Stimulated activated CD4-positive, alpha-beta T cell treated with anti-CD3 and anti-CD28 coated beads, Interleukin-1b, Interleukin-23, amount 100 ng/mL, for 1 hour (primary cell): ENCODE measurements at places on chromosomes 7 and 10.

- no peak for DNase-seq
Observed at GRCh38 chr7:5500056-5500776, 76.6 kb upstream of the TNRC18 start.

DNA sequence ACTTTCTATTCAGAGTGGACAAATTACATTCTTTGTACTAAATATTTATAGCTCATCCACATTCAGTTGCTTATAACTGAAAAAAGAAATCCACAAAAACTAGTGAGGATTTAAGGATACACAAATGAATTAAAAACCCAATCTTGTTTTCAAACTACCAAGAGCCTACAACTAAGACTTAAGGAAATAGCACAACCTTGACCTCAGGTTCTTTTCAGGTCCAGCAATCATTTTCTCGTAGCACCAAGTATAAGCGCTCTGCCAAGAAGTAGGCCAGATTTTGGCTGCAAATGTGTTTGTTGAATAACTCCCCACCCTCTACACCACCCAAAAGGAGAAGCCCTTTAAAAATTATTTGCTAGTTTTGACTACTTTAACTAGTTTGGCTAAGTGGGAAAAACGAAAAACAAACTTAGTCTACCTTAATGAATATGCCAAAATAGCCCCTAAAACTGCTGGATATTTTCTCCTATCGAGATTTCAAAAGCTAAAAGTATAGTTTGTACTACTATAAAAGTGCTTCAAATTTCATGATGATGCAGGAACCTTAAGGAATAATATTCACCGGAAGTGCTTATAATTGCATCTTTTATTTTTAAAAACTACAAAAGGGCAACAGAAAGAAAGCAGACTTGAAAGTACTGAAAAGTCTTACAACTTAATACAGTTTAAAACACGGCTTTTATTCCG is 2.7 kb upstream of the KMT2E start:
- DNase-seq: no peak

GRCh38 chr7:129366-130221 is 62.8 kb upstream of the FAM20C start:
- DNase-seq: no peak

DNA sequence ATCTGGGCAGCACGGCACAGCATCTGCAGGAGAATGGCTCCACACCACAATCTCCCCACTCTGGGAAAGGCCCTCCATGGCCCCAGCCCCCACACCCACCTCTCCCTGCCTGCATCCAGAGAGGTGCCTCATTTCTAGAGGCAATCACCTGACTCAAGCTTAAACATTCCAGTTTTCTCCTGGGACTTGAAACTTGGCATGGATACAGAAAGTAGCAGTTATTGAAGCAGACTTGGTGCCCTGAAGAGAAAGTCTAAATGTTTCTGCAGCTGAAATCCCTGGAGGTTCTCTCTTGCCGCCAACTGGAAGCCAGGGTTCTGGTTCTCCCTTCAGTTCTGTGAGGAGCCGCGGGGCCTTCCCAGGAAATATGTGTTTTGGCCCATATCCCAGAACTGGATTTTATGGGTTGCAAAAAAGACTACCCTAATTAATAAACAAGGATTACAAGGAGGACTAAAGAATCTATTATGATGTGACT is 122.8 kb downstream of the SKIDA1 start:
- no peak for DNase-seq

- DNase-seq: no peak
Observed at GRCh38 chr7:111980725-111981124, 225.5 kb downstream of the DOCK4 start.
